Smooth muscle cell of the pulmonary artery (primary cell): ENCODE measurements at places on chromosomes 4 and X. TPM values are rescaled to one million over a fixed set of nuclear protein-coding genes. Genes with fewer than 3 reads are reported as not detected.

Gene NSG1
- total RNA-seq, result 0.50 and 0.72 TPM in 2 replicates

Gene ADRA2C
- total RNA-seq, result 0.40 and 0.72 TPM in 2 replicates

Gene HTN1
- total RNA-seq, result not detected in 2 replicates

Gene MAPK10
- total RNA-seq, result 8.8 and 19.0 TPM in 2 replicates

Gene SH3D19
- 20.3 and 48.0 TPM in 2 replicates for total RNA-seq

Gene PHOX2B
- not detected in 2 replicates for total RNA-seq

Gene CDX4
- total RNA-seq, result not detected in 2 replicates

Gene UPF3B
- total RNA-seq, result 1.0 and 1.5 TPM in 2 replicates

Gene EXOC1L
- not detected in 2 replicates for total RNA-seq

Gene PPP4R3C
- total RNA-seq, result not detected in 2 replicates

Gene NCAPG
- 3.7 and 9.5 TPM in 2 replicates for total RNA-seq

Gene FSTL5
- total RNA-seq, result not detected in 2 replicates

Gene MGAT4D
- total RNA-seq, result not detected in 2 replicates

Gene GPR50
- not detected in 2 replicates for total RNA-seq

Gene PPP2R2C
- total RNA-seq, result under 0.01 and 0.07 TPM in 2 replicates

Gene DIPK2B
- total RNA-seq, result under 0.01 TPM in 1 of 2 replicates, not detected in the other

Gene SAGE1
- not detected in 2 replicates for total RNA-seq

Gene LAMTOR3
- total RNA-seq, result 36.8 and 42.2 TPM in 2 replicates

Gene PSAPL1
- not detected in 2 replicates for total RNA-seq
